ENCODE measurements at places on chromosomes 3 and 15.

DNA sequence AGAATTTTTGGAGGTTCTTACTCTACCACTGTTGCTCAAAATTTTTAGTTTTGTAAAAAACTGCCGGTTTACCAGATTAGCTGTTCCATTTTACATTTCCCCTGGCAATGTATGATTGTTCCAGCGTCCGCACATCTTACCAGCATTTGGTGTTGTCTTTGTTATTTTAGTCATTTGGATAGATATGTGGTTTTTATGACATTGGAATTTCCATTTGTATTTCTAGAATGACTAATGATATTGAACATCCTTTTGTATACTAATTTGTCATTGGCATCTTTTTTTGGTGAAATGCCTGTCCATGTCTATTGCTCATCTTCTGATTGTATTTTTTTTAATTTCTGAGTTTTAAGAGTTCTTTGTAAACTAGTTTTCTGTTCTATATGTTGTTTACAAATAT, 28.5 kb downstream of the LRRC28 start:
- DNase-seq: no peak

GRCh38 chr15:26870346-26870745, 3.5 kb downstream of the GABRA5 start:
- DNase-seq: no peak

- DNase-seq: no peak
Observed at GRCh38 chr3:62332835-62333244, 40.5 kb downstream of the FEZF2 start.

DNA sequence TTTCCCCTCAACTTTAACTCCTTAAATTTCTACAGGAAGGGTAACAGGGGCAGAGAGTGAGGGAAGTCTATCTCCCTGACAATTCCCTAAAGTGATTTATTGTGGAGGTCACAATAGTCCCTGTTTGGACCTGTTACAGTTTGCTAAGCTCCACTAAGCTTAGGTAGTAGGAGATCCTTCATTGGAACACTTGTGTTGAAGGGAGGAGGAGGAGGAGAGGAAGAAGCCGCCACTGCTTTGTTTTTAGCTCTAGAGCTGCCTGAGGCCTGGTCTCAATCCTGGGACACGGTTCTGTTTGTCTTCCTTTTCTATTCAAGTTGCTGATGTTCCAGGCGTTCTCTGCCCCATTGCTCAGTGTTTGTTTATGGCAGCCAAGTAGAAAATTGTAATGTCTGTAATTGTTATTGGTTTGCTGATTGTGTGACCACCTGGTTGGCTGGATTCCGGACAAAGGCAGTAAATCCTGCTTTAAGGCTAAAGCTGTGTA, 48.4 kb downstream of the HES1 start:
- DNase-seq: no peak

GRCh38 chr3:9088441-9089353, 125.4 kb upstream of the RAD18 start:
- DNase-seq: no peak

GRCh38 chr3:150062492-150062891, 91.8 kb upstream of the PFN2 start:
- no peak for DNase-seq

- no peak for DNase-seq
Observed at GRCh38 chr15:48861813-48862431, 16.0 kb upstream of the EID1 start.

DNA sequence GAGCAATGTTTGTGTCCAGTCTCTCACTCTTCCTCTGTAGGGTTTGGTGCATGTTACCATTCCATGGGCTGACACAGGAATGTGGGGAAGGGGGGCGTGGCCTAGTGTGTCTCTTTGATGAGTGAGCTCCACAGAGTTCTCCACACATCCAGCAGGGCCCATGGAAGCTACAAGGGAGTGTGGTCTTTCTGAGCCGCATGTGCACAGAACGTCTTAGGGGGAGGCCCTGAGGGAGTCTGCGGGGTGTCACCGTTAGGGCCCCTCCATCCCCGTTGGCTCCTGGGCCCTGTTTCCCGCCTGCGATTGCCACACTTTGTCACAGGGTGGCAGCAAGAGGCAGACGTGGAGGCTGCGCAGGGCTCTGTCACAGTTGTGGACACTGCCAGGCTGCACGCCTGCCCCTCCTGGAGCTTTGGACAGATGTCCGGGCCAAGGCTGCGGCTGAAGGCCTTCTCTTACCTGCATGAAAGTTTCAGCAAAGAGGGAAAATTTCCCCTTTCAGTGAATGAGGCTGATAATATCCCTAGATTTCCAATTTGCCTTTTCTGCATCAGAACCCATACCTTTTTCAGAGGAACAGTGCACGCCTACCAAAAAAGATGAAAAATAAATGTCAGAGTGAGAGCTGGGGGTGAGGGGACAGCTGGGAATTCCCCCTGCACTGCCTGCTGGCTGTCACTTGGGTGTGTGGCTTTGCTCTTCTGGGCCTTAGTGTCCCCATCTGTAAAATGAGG, 24.3 kb downstream of the CACNA2D3 start:
- no peak for DNase-seq

GRCh38 chr3:195807681-195808121, 4.0 kb downstream of the MUC4 start:
- no peak for DNase-seq

DNA sequence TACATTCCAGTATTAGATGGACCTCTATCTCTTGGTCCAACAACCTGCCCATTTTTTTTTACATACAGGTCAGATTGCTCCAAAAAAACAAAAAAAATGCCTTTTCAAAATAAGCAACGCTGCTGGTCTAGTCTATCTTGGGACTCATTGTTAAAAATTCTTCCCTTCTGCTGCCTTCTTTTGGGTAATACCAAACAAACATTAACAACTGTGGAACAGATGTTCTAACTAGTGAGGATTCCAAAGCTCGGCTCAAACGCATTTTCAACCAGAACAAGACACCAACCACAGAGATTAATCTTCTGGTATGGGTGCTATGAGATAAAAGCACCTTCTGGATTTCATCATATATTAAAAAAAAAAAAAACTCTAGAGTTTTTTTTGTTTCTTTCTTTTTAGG, 24.7 kb downstream of the ARHGAP31 start:
- no peak for DNase-seq

DNA sequence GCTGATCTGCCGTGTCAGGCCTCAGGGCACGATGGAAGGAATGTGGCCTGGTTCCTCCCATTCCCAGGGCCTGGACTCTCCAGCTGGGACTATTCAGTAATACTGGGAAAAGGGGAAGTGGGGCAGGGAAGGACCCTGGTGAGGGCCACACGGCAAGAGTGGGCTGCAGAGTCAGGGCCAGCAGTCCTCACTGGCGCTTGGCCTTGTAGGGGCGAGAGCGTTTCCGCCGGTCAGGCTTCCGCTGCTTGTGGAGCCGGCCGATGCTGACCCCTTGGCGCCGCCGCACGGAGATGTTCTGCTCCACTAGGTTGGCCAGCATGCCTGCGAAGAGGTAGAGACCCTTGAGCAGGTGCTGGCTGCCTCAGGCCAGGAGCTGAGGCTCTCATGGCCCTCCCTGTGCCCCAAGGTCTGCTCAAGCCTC, 42.8 kb downstream of the SEMA3G start:
- DNase-seq: no peak

GRCh38 chr15:92306663-92307062, 87.0 kb upstream of the ST8SIA2 start:
- no peak for DNase-seq

GRCh38 chr3:110296885-110297284, 774.7 kb upstream of the NECTIN3 start:
- no peak for DNase-seq

- no peak for DNase-seq
Observed at GRCh38 chr3:80152692-80153091, 384.9 kb upstream of the ROBO1 start.

- no peak for DNase-seq
Observed at GRCh38 chr3:99808163-99808794, 9.4 kb upstream of the CMSS1 start.

GRCh38 chr3:127781411-127782001, 40.8 kb downstream of the MGLL start:
- DNase-seq: no peak

- DNase-seq: no peak
Observed at GRCh38 chr3:113129168-113129567, 82.2 kb upstream of the BOC start.

DNA sequence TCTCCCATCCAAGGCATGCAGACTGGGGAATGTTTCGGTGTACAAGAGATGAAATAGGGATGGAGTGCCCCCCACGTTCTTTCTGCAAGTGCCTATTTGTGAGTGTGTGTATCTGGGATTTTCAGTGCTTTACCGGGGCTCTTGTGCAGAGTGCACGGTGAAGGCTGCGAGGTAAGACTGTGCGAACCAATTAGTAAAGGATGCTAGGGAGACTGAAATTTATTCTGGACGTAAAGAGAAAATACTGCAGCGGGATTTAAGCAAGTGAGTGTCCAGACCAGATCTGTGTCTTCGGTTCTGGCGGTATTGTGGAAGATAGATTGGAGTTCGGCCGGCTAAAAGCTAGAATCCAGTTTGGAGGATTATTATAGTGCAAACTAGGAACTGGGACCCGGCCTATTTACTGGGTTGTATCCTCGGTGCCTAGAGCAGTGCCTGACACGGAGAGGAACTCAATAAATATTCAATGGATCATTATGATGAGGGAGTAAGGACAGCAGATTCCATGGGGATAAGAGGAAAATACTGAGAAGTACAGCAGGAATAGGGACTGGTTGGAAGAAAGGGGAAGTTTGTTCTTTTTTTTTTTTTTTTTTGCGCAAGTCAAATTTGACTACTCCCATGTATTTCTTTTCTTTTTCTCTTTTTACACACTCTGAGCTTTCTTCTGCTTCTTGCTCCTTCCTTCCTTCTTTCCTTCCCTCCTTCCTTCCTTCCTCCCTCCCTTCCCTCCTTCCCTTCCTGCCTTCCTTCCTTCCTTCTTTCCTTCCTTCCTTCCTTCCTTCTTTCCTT, 580 bp upstream of the MAGEF1 start:
- DNase-seq: no peak

DNA sequence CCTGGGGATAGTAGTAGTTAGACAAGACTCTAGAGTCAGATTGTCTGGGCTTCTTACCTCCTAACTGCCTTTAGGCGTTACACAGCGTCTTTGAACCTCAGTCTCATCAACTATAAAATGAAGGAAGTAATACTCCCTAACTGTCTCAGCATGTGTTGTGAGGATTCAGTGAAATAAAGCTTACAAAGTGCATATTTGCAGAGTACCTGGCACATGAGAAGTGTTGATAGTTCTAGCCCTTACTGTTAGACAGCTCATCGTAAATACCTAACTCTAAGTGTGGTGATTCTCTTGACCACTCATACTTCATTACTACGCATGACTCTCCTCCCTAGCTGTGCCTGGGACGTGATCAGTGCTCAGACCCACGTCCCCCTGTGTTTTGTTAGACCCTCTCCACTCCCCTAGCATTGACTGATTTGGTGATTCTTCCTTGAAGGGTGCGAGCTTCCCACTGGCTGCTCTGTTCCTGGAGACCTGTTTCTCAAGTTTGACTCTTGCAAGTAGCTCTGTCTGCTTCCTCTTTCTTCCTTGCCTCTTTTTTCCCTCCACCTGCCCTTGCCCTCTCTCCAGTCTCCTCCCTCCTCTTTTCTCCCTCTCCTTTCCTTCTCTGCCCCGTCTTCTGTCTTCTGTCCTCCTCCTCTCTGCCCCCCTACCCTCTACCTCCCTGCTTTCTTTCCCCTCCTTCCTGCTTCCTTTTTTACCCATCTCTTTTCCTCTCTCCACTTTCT, 124.2 kb downstream of the SLC25A26 start:
- DNase-seq: no peak

GRCh38 chr3:19744047-19744446, 190.0 kb downstream of the EFHB start:
- no peak for DNase-seq

GRCh38 chr3:55282994-55283393, 204.1 kb downstream of the WNT5A start:
- no peak for DNase-seq

- no peak for DNase-seq
Observed at GRCh38 chr3:14552717-14553116, 12.6 kb upstream of the GRIP2 start.

- DNase-seq: no peak
Observed at GRCh38 chr3:176867681-176868663, 329.3 kb downstream of the TBL1XR1 start.

GRCh38 chr3:99212969-99213368, 311.5 kb upstream of the DCBLD2 start:
- no peak for DNase-seq

DNA sequence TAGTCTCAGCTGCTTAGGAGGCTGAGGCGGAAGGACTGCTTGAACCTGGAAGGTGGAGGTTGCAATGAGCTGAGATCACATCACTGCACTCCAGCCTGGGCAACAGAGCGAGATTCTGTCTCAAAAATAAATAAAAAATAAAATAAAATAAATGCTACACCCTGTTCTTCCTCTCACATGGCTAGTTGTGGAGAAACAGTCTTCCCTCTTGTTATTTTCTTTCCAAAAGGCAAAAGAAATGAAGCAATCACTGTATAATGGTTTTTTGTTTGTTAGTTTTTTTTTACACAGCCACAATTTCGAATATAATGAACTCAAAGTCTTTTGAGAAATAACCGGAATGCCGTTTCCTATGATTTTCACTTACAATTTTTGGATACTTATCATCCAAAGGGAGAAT, 4.9 kb upstream of the FRMD4B start:
- DNase-seq: no peak

Data from omental fat pad (tissue), 4 donors.